Stimulated activated CD8-positive, alpha-beta memory T cell treated with anti-CD3 and anti-CD28 coated beads, Interleukin-15, amount 100 ng/mL, for 4 hours (primary cell): ENCODE measurements at places on chromosomes 2 and 18.

DNA sequence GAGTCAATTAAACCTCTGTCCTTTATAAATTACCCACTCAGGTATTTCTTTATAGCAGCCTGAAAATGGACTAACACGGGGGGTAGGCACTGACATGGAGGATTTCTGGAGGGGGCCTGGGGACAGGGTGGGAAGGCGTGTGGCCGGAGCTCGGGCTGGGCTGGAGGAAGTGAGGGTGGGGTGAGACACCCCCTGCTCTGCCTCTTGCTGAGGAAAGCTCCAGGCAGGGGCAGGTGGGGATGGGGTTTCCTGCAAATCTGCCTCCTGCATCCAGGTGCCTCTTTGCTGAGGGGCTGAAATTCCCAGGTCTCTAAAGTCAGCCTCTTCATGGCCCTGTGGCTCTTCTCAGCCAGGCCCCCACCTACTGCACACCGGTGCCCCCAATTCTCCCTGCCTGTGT lies 25.7 kb upstream of the OTOS start:
- no peak for DNase-seq

- DNase-seq = no peak
These were observed 194.7 kb downstream of the KLHL29 start for GRCh38 chr2:23579674-23580073.

DNA sequence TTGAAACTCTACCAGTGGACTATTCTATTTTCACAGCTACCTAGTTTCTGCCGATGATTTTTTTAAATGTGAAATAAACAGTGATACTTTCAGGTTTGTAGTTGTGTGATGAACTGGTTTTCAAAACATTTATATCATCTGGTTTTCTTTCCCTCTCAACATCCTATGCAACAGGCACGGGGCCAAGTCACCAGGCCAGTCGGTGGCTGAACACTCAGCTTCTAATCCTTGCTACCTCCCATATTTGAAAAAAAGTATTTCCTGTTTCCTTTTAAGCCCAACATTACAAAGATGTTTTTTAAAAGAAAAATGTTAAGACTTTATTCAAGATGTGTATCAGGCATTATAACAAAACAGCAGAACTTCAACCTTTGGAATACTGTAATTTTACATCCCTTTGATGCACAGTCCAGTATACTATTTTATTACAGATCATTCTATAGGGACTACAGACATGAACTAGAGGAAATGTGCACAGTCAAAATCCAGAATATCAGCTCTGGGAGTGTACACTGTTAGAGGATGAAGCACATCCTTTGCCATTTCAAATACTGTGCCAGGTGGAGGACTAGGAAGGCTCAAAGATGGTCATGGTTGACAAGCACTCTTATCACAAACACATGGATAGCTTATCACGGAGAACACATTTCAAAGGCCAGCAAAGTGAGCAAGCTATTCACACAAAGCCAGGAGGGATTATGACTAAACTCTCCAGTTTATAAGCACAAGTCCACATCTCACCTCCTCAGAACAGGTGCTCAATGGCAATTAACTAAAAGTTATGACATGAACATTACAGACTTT lies 14.6 kb downstream of the MRPL35 start:
- no peak for DNase-seq

- DNase-seq = no peak
These were observed 6.2 kb downstream of the KRTCAP3 start for GRCh38 chr2:27448381-27448780.

- no peak for DNase-seq
These were observed 200.8 kb upstream of the SLC35G4 start for GRCh38 chr18:11408555-11409065.
